HuH-7 (cell line): ENCODE measurements at places on chromosomes 13 and 19.

DNA sequence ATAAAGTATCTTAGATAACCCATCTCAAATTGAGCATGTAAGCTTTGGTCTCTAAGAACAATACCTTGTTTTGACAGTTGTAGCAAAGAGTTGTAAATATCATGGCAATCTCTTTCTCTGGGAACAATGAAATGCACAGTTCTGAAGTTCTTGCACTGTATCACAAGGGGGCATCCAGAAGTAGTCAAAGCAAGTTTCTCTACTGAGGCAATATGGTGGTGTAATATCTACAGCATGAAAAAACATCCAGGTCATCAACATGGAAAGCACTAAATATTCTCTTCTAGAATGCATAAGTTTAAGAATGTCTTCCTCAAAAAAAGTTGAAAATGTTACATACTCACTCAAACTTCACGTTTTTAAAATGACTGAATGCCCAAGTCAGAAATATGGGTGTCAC lies 19.6 kb downstream of the MTMR6 start:
- DNase-seq, result no peak

- DNase-seq, result no peak
Measured at GRCh38 chr19:1251330-1252220, 3.2 kb downstream of the MIDN start.

GRCh38 chr13:78881054-78881453 lies 222.1 kb upstream of the OBI1 start:
- DNase-seq, result no peak

DNA sequence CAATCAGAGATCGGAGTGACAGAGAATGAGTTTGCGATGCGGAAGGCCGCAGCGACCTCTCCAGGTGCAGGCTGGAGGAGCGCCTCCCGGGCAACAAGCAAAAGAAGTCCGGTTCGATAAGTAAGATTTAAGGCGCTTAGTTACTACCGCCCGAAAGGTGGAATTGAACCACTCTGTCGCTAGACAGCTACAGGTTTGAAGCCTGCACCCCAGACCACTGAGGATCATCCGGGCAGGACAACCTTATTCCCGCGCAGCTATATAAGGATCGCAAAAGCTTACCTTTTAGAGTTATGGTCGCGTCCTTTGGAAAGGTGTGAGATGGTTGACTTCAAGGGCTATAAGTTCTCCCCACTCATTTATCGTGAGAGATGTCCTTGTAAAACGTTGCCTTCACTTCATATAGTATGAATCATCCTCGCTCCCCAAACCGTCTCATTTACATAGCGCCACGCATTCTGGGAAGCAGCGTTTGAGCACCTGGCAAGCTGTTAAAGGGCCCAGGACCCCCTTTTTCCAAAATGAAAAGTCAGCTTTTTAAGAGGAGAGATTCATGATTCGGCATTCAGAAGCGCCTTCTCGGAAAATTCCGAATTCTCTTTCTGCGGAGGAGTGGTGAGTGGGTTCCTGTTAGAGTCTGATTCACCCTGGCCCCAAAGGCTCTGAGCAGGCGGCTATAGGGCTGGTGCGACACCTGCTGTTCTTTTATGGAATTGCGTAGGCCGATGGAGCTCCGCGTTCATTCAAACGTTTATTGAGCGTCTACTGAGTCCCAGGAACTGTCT lies 10.8 kb downstream of the FOSB start:
- DNase-seq, result peak; percentile 48

DNA sequence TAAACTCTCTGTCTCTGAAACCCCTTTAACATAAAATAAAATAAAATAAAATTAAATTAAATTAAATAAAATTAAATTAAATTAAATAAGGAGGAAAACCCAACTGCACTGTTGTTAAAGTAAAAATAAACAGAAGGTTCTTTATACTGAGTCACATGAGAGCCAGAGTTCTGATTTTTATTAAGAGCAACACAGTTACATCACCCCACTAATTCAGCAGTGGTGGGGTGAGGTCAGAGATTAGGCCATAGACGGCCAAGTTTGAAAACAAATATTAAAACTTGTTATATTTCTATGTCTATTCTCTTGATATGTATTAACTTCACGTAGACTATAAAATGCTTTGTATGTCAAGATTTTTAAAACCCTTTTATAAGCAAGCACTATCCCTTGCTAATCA lies 59.5 kb downstream of the MYCBP2 start:
- no peak for DNase-seq

- DNase-seq, result no peak
Measured at GRCh38 chr13:104895521-104895920, 1639.9 kb downstream of the EFNB2 start.

GRCh38 chr13:23696610-23697009 lies 126.4 kb downstream of the TNFRSF19 start:
- DNase-seq, result no peak

GRCh38 chr13:79932556-79932955 lies 408.4 kb downstream of the SPRY2 start:
- no peak for DNase-seq

DNA sequence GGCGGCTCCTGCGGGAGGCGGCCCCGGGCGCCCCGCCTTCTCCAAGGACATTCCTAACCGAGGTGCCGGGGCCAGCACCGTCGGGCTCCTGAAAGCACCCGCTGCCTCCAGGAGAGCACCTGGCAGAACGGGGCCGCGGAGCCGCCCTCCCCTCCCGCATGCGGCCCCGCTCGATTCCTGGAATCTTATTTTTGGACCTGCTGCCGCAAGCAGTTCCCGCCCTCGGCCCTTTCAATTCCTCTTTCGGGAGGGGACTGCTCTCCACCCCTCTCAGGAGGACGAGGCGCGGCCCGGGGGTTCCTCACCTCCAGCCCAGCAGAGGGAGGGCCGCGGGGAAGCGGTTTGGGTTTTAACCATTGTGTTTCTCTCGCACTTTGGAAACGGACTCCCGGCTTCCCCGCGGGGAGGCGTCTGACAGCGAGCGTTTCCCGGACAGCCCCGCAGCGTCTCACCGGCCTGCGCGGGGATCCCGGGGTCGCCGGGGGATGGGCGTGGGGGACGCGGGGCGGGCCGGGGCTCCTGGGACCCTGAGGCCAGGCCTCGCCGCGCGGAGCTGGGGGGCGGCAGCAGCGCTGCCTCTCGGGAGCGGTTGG lies 849 bp downstream of the GAS6 start:
- DNase-seq, result no peak

DNA sequence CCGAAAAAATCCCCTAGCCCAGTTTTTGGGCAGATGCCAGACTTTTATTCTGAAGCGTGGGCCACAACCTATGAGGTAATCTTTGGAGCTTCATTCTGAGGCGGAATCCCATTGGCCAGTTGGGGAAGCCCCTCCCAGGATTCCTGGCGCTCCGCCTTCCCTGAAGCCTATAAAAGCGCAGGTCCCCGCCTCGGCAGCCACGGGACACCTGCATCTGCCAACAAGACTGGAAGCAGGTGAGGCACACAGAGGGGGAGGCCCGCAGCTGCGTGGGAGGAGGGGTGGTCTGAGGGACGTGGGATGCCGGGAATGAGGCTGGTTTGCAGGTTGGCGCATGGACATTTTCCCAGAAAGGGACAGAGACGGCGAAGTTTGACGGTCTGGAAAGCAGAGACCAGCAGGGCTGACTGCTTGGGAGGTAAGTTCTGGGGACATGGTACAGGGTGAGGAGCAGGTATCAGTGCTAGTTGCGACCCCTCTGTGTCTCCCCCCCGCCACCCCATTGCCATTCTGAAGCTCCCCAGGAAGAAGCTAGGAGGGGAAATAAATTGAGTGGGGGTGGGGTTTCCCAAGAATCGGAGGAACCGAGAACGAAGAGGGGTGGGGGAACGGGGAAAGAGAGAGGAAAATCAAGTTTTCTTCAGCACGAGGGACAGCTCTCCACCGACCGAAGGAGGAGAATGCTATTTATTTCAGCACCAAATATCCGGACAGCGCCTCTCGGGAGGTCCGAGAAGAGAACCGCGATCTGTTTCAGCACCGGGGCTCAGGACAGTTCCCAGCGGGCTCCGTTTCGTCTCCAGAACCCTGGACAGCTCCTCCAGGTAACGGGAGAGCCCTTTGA lies 22.4 kb upstream of the FEM1A start:
- peak; percentile 71 for DNase-seq

GRCh38 chr13:73275163-73275562 lies 216.4 kb downstream of the KLF5 start:
- no peak for DNase-seq

DNA sequence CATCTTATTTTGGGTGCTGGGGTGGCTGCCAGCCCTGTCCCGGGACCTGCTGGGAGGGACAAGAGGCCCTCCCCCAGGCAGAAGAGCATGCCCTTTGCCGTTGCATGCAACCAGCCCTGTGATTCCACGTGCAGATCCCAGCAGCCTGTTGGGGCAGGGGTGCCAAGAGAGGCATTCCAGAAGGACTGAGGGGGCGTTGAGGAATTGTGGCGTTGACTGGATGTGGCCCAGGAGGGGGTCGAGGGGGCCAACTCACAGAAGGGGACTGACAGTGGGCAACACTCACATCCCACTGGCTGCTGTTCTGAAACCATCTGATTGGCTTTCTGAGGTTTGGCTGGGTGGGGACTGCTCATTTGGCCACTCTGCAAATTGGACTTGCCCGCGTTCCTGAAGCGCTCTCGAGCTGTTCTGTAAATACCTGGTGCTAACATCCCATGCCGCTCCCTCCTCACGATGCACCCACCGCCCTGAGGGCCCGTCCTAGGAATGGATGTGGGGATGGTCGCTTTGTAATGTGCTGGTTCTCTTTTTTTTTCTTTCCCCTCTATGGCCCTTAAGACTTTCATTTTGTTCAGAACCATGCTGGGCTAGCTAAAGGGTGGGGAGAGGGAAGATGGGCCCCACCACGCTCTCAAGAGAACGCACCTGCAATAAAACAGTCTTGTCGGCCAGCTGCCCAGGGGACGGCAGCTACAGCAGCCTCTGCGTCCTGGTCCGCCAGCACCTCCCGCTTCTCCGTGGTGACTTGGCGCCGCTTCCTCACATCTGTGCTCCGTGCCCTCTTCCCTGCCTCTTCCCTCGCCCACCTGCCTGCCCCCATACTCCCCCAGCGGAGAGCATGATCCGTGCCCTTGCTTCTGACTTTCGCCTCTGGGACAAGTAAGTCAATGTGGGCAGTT lies 8.6 kb downstream of the CALM3 start:
- no peak for DNase-seq

- DNase-seq, result no peak
Measured at GRCh38 chr13:98707281-98707999, 45.0 kb downstream of the SLC15A1 start.

- DNase-seq, result no peak
Measured at GRCh38 chr19:53664152-53664551, 32.4 kb downstream of the DPRX start.

GRCh38 chr13:23851106-23851505 lies 38.1 kb downstream of the MIPEP start:
- DNase-seq, result no peak

DNA sequence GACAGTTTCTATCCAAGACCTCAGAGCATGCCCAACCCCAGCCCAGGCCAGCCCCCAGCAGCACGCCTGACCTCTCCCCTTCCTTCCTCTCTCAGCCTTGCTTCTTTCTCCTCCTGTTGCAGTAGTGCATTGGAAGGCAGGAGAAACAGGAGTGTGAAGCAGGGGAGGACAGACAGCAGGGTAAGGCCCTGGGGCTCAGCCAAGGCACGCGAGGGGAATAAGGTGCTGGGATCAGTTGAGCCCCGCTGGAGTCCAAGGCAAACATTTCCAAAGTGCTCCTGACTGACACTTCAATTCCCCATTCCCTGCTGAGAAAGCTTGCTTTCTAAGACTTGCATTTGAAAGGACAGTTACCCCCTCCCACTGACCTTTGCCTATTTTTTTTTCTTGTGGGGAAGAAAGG lies 73.1 kb upstream of the OLFM4 start:
- DNase-seq, result no peak

GRCh38 chr19:39506944-39507714 lies 7.8 kb upstream of the SELENOV start:
- no peak for DNase-seq

DNA sequence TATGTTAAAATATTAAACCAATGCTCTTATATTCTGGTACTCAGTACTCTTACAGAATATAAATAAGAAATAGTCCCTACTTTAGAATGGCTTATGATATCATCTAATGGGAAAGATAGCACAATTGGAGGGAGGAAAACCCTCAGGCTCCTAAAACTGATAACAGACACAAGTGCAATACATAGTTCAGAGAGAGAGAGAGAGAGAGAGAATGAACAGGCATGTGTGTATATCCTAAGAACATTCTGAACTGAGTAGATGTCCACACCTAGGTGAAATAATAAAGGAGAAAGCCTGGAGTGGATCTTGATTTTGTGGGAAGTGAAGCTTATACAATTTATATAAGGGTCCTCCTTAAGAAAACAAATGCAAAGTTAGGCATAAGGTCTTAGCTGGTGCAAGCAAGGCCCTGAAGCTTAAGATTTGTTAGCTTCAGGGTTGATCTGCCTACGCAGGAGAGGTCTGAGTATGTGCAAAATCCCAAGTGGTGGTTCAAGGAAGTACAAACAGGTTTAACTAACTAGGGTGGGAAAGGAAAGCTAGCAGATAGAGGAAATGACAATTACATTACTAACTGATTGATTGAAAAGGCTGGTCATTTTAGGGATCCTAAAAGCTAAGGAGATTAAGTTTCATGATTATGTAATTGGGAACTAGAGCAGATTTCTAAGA lies 53.3 kb downstream of the SOX21 start:
- DNase-seq, result no peak

- DNase-seq, result no peak
Measured at GRCh38 chr13:29532821-29533220, 62.7 kb downstream of the SLC7A1 start.

DNA sequence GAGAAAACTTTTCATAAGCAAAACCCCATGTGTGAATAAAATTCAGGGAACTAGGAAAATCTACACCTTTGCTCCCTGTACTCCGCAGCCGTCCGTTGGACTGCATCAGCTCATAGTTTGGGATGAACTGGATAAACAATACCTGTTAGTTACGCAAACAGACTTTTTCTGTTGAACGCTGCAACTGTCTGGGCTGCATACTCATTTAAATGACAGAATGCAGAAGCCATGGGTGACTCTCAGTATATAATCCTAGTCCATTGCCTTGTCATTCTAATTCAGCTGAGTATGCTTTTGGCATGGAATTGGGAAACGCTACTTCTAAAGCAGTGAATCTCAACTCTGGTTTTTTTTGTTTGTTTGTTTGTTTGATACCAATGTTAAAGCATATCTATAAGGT lies 151.6 kb downstream of the SLITRK1 start:
- DNase-seq, result no peak

- DNase-seq, result no peak
Measured at GRCh38 chr13:78102121-78102677, 183.6 kb upstream of the EDNRB start.

- DNase-seq, result no peak
Measured at GRCh38 chr19:4712771-4713170, 10.9 kb downstream of the DPP9 start.

DNA sequence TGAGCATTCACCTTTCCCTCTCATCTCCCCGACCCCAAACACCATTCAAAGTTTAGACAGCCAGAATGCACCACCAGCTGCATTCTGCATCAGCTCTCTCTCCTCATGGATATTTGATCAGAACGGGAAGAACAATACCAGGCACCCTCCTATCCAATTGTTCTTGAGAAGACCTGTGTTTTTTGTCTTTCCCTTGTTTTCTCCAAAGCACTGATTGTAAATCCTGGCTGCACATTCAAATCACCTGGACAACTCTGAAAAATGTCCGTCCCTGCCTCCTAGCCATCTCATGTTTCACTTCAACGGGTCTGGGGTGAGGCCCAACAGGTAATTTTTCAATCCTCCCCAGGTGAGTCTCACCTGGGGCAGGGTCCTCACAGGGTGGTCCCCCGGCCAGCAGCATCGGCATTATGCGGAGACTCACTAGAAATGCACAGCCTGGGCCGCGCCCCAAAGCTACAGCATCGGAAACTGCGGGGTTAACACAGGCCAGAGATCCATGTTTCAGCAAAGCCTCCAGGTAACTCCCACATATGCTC lies 5.5 kb downstream of the IRS2 start:
- no peak for DNase-seq

- no peak for DNase-seq
Measured at GRCh38 chr19:42552086-42553065, 24.1 kb upstream of the CEACAM1 start.
